CD4-positive, alpha-beta memory T cell (primary cell): ENCODE measurements at places on chromosomes 6 and 20. TPM values are rescaled to one million over a fixed set of nuclear protein-coding genes. Genes with fewer than 3 reads are reported as not detected.

DNA sequence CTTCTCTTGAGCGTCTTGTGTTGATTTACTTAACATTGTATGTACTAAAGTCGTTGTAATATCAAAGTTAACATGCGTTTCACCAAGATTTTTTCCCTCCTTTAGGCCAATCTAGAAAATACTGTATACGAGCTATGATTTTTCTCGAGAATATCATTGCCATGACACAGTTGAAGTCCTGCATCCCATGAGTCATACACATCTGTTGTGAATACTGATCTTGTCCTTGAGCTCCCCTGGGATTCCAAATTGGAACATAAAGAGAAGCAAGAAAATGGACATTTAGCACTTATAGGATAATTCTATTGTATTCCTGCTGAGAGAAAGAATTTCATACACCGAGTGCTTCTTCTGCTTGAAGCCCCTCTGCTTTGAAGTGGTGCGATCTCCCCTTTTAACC, 109.6 kb downstream of the SLC35B3 start:
- no peaks in the 10 kb centered on the region for H3K36me3 ChIP-seq
- no peak overlapping the region for H3K4me3 ChIP-seq
- H3K27me3 ChIP-seq: no peaks in the 10 kb centered on the region
- H3K4me1 ChIP-seq: no peaks in the 10 kb centered on the region
- no peak for DNase-seq

GRCh38 chr6:99802396-99803031, 191.5 kb downstream of the MCHR2 start:
- H3K36me3 ChIP-seq: no peaks in the 10 kb centered on the region
- H3K4me1 ChIP-seq: no peaks in the 10 kb centered on the region
- no peak overlapping the region for H3K27ac ChIP-seq
- DNase-seq: no peak
- H3K27me3 ChIP-seq: no peaks in the 10 kb centered on the region

- no peaks in the 10 kb centered on the region for H3K4me1 ChIP-seq
- H3K27me3 ChIP-seq: no peaks in the 10 kb centered on the region
- no peak overlapping the region for H3K27ac ChIP-seq
- no peak overlapping the region for H3K4me3 ChIP-seq
Observed at GRCh38 chr6:46998436-46999017, 43.6 kb downstream of the ADGRF1 start.

- H3K36me3 ChIP-seq: no peaks in the 10 kb centered on the region
- H3K4me3 ChIP-seq: no peak overlapping the region
- no peaks in the 10 kb centered on the region for H3K27me3 ChIP-seq
- DNase-seq: no peak
Observed at GRCh38 chr6:132202574-132202973, 198.7 kb downstream of the MOXD1 start.

DNA sequence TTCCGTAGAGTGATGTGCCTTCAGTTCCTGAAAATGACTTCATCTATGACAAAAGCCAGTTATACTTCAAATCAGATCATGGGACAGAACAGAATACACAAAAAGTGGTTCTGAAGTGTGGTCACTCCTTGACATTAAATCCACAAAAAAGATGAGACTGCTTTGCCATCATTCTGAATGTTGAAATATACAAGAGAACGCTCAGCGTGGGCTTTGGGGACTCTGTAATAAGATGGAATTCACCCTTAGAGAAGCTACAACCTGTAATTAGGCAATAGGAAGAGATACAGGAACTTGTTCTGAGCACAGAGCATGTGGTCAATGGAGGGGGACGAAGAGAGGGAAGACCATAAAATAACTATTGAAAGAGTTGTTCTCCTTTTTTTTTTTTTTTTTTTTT, 184.3 kb downstream of the CARMIL1 start:
- no peaks in the 10 kb centered on the region for H3K4me1 ChIP-seq
- no peaks in the 10 kb centered on the region for H3K27me3 ChIP-seq
- DNase-seq: no peak
- H3K27ac ChIP-seq: no peak overlapping the region
- H3K4me3 ChIP-seq: no peak overlapping the region
- H3K36me3 ChIP-seq: no peaks in the 10 kb centered on the region

DNA sequence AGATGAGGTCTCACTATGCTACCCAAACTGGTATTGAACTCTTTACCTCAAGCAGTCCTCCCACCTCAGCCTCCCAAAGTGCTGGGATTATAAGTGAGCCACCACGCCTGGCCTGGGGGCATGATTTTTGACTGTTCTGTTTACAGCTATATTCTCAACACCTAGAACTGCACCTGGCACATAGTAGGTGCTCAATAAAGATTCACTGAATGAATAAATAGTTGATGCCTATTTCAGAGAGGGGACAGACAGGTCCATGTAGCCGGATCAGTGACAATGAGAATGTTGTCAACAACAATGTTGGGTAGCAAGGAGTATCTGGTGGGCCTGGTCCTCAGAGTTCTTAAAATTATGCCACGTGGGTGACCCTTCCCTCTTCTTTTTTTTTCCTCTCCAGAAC, 8.9 kb downstream of the TRAF3IP2 start:
- H3K4me1 ChIP-seq: peaks cover 1% of the 10 kb centered on the region
- no peak overlapping the region for H3K4me3 ChIP-seq
- H3K27me3 ChIP-seq: no peaks in the 10 kb centered on the region
- peaks cover under 1% of the 10 kb centered on the region for H3K36me3 ChIP-seq
- DNase-seq: no peak
- H3K27ac ChIP-seq: no peak overlapping the region

GRCh38 chr20:19692685-19693119, 65.4 kb upstream of the RIN2 start:
- no peaks in the 10 kb centered on the region for H3K36me3 ChIP-seq
- no peak overlapping the region for H3K27ac ChIP-seq
- H3K4me3 ChIP-seq: no peak overlapping the region
- no peaks in the 10 kb centered on the region for H3K4me1 ChIP-seq
- DNase-seq: no peak

GRCh38 chr6:10510592-10511367, 10.4 kb upstream of the GCNT2 start:
- no peaks in the 10 kb centered on the region for H3K36me3 ChIP-seq
- no peaks in the 10 kb centered on the region for H3K4me1 ChIP-seq
- H3K4me3 ChIP-seq: no peak overlapping the region
- H3K27me3 ChIP-seq: no peaks in the 10 kb centered on the region
- peak; percentile 23 for DNase-seq

GRCh38 chr20:38164069-38164468, 1.0 kb downstream of the TGM2 start:
- no peak overlapping the region for H3K27ac ChIP-seq
- no peak overlapping the region for H3K4me3 ChIP-seq
- DNase-seq: no peak
- no peaks in the 10 kb centered on the region for H3K4me1 ChIP-seq

GRCh38 chr6:156556811-156557210, 220.4 kb upstream of the ARID1B start:
- no peaks in the 10 kb centered on the region for H3K36me3 ChIP-seq
- DNase-seq: no peak
- no peaks in the 10 kb centered on the region for H3K4me1 ChIP-seq
- H3K4me3 ChIP-seq: no peak overlapping the region

The IPCEF1 gene
- 97.7 TPM for total RNA-seq

DNA sequence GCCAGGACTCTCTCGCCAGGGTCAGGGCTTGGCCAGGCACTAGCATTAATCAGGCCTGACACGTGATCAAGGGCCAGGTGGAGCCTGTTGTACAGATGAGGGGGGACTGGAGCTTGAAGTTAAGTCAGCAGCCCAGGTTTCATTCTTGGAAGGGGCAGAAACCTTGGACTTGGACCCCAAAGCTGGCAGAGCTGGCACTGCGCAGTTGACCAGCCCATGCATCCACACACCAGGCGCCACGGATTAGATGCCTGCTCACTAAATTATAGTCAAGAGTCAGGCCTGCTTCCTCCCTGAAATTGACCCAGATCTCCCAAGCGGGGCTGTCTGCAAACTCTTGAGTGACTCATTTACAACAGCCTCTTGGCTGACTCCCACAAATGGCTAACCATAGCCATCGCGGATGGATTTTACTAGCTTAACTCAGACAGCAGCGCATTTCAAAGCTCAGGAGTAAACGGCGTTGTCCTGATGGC, 4.1 kb upstream of the TAF4 start:
- no peak overlapping the region for H3K27ac ChIP-seq
- peaks cover 17% of the 10 kb centered on the region for H3K4me1 ChIP-seq
- H3K36me3 ChIP-seq: no peaks in the 10 kb centered on the region
- DNase-seq: no peak
- H3K4me3 ChIP-seq: no peak overlapping the region

DNA sequence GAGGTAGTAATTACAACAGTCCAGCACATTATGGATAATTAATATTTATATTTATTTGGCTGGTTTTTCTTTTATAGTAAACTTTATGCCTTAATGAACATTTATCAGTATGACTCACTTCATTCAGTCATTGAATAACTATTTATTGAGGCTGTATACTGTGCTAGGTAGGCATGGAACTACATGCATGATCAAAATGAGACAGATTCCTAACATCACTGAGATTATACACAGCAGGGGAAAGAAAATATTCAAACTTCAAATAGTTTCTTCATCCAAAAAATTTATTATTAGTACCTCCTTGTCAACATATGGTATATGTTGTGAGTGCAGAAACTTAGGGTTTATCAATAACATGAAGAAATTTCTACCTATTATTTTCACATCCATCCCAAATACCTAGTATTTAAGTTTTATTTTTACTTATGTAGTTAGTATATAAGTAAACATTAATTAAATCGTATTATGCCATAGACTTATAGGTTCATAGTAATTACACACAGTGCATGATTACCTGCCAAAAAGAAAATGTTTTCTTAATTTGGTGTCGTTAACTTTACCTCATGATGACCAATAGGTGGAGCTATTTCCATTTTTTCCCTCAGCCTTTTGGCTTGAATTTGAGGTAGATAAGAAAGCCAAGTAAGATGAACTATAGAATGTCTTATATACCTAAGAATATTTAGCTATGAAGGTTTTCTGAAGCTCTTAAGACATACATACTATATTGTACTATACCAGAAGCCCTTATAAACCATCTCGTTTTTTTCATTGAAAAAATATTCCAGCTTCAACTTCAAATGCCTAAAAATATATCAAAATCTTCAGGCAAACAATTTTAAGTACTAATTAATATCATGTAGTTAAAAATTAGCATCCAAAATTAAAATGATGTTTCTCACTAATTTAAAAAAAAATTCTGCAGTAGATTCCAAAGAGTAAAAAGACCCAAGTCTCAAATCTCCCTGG, 12.5 kb upstream of the TMEM30A start:
- no peak overlapping the region for H3K27ac ChIP-seq
- no peaks in the 10 kb centered on the region for H3K4me1 ChIP-seq
- H3K4me3 ChIP-seq: no peak overlapping the region
- no peaks in the 10 kb centered on the region for H3K36me3 ChIP-seq

GRCh38 chr6:151451417-151451949, 443 bp downstream of the RMND1 start:
- H3K4me1 ChIP-seq: peaks cover 30% of the 10 kb centered on the region
- H3K36me3 ChIP-seq: peaks cover 3% of the 10 kb centered on the region
- H3K27me3 ChIP-seq: no peaks in the 10 kb centered on the region

- no peaks in the 10 kb centered on the region for H3K4me1 ChIP-seq
- no peaks in the 10 kb centered on the region for H3K36me3 ChIP-seq
- no peak overlapping the region for H3K4me3 ChIP-seq
Observed at GRCh38 chr6:73857341-73857890, 161.4 kb downstream of the CD109 start.

DNA sequence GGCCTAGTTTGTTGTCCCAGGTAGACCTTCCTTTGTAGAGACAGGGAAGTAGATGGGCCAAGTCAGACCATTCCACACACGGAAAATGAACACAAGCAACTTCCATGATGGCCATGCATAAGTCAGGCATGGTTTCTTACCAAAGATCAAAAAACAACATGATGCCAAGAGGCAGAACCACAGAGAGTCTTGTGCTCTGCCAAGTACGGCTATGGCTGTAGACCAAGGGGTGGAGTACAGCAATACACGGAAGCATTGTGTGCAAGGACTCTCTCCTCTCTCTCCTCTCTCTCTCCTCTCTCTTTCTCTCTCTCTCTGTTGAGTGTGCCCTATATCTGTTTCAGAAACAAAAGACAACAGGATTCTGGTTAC, 4.8 kb upstream of the DUSP22 start:
- no peaks in the 10 kb centered on the region for H3K27me3 ChIP-seq
- no peaks in the 10 kb centered on the region for H3K36me3 ChIP-seq
- no peak overlapping the region for H3K4me3 ChIP-seq
- H3K4me1 ChIP-seq: peaks cover 7% of the 10 kb centered on the region

- no peak for DNase-seq
- H3K36me3 ChIP-seq: peaks cover 48% of the 10 kb centered on the region
- peaks cover 14% of the 10 kb centered on the region for H3K4me1 ChIP-seq
- H3K4me3 ChIP-seq: no peak overlapping the region
Observed at GRCh38 chr6:30918670-30919069, 4.6 kb downstream of the VARS2 start.

GRCh38 chr6:80544976-80545722, 438.7 kb downstream of the BCKDHB start:
- H3K4me1 ChIP-seq: no peaks in the 10 kb centered on the region
- H3K36me3 ChIP-seq: no peaks in the 10 kb centered on the region
- H3K4me3 ChIP-seq: no peak overlapping the region
- no peak overlapping the region for H3K27ac ChIP-seq
- no peak for DNase-seq

DNA sequence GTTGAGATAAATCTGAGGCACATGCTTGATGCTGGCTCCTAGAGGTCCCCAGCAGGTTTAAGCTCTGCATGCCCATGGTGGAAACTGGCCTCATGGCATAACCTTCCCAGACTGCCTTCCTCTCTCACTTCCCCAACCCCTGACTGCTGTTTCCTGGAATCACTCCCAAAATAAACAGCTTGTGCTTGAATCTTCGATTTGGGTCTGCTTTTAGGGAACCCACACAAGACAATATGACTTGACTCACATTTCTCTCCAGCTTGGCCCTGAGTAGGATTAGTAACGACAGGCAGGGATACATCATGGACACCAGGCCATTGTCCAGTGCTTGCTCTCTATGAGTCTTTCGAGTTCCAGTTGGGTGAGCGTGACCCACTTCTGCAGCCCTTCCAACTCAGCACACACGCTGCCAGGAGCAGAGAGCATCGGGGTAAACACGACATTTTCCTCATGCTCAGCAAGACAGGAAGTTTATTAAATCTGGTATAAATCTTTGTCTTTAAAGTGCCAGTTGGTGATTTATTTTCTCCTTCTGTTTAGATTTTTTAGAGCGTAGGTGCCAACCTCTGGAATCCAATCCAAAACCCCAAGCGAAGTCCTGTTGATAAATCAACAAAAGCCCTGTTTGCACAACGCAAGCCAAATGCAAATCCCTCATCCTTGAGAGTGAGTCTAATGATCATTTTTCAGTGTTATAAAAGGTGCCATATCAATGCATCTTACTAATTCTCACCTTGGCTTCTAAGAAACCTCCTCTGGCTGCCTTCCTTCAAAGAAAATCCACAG, 135.0 kb downstream of the FOXA2 start:
- H3K36me3 ChIP-seq: no peaks in the 10 kb centered on the region
- no peaks in the 10 kb centered on the region for H3K4me1 ChIP-seq
- no peaks in the 10 kb centered on the region for H3K27me3 ChIP-seq
- no peak overlapping the region for H3K27ac ChIP-seq

The FAM184A gene
- total RNA-seq: 5.6 TPM

- DNase-seq: no peak
- no peaks in the 10 kb centered on the region for H3K4me1 ChIP-seq
- H3K27me3 ChIP-seq: no peaks in the 10 kb centered on the region
- H3K27ac ChIP-seq: no peak overlapping the region
- H3K36me3 ChIP-seq: no peaks in the 10 kb centered on the region
Observed at GRCh38 chr6:97052152-97052787, 127.7 kb downstream of the KLHL32 start.

- H3K4me3 ChIP-seq: no peak overlapping the region
- H3K4me1 ChIP-seq: no peaks in the 10 kb centered on the region
- H3K27me3 ChIP-seq: no peaks in the 10 kb centered on the region
- no peaks in the 10 kb centered on the region for H3K36me3 ChIP-seq
- no peak for DNase-seq
Observed at GRCh38 chr6:115865914-115866313, 194.8 kb downstream of the FRK start.

The GPR6 gene
- not detected for total RNA-seq
